Frontal cortex (tissue), 4 donors: ENCODE measurements at places on chromosomes 5 and 9. TPM values are rescaled to one million over a fixed set of nuclear protein-coding genes. Genes with fewer than 3 reads are reported as not detected.

Gene LECT2
- not detected for total RNA-seq

GRCh38 chr9:116662646-116663310, 24.3 kb upstream of the TRIM32 start:
- DNase-seq: no peak

Gene HK3
- total RNA-seq: 0.41 TPM

DNA sequence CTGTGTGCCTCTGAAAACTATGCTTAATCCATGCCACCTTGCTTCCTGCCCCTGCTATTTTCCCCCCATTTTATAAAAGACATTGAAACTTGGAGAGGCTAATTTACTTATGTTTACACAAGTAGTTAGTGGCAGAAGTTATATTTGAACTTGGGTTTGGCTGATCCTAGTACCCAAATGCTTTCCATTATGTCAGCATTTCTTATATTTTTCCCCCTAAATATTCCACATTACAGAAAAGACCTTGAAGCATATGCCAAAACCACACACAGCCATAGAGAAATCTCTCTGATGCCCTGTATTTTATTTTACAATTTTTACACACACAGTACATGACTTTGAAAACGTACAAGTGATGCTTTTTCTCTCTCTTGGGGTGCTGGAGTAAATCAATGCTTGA, 11.2 kb downstream of the C1QTNF2 start:
- no peak for DNase-seq

Gene ANKRD18B
- total RNA-seq: not detected

GRCh38 chr9:3332802-3333201, 193.0 kb downstream of the RFX3 start:
- DNase-seq: no peak

Gene MSX2
- 0.41 TPM for total RNA-seq

Gene GABRA6
- under 0.01 TPM for total RNA-seq

- no peak for DNase-seq
These were observed 125.1 kb downstream of the FOXD1 start for GRCh38 chr5:73323466-73323865.

Gene IL7R
- 0.41 TPM for total RNA-seq

DNA sequence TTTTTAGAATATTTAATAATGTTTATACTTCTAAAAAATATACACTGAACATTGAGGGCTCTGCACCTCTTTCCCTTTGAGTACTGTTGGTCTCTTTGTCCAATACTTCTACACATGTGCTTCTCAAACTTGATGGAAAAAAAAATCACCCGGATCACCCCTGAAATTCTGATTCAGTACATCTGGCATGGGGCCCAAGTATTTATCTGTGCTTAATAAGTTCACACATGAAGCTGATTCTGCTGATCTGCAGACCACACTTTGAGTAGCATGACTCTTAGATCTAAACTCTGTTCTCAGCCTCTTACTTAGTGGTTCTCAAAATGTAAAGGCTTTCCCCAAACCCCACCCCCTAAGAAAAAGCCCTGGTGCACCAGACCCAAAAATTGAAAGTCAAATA, 12.0 kb downstream of the RUSC2 start:
- DNase-seq: no peak

Gene TDRD7
- total RNA-seq: 20.4 TPM
